ENCODE measurements at places on chromosomes 5 and 9.

GRCh38 chr9:95740217-95741004 is 135.1 kb upstream of the ERCC6L2 start:
- DNase-seq = no peak

DNA sequence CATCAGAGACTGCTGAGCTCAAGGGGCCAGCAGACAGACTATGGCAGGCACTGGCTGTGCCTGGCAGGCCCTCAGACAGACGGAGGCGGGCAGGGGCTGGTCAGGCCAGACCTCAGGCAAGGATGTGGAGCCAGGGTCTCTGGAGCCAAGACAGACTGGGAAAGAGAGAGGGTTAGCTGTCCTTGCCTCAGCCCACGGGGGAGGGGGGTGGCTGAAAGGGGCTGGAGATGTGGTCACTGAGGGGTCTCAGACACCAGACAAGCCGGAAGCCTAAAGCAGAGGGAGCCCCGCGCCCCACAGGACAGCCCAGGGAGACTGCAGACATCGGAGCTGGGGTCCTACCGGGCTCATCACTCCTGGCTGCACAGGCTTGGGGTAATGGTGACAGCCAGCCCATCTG is 141.2 kb upstream of the FOXD4L5 start:
- DNase-seq = no peak

DNA sequence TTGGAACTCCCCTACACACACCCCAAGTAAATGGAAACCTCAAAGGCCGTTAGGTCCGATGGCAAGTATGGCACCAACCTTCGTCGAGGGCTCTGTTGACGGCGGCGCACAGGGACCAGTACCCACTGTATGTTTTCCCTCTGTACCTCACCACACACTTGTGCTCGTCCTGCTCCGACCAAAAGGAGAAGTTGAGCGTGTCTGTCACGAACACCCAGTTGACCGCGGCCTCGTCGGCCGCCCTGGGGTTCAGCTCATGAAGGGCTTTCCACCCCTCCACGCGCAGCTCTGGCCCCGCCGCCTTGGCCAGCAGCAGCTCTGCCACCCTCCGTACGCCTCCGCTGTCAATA is 24.0 kb downstream of the HNRNPK start:
- DNase-seq = peak; percentile 55

DNA sequence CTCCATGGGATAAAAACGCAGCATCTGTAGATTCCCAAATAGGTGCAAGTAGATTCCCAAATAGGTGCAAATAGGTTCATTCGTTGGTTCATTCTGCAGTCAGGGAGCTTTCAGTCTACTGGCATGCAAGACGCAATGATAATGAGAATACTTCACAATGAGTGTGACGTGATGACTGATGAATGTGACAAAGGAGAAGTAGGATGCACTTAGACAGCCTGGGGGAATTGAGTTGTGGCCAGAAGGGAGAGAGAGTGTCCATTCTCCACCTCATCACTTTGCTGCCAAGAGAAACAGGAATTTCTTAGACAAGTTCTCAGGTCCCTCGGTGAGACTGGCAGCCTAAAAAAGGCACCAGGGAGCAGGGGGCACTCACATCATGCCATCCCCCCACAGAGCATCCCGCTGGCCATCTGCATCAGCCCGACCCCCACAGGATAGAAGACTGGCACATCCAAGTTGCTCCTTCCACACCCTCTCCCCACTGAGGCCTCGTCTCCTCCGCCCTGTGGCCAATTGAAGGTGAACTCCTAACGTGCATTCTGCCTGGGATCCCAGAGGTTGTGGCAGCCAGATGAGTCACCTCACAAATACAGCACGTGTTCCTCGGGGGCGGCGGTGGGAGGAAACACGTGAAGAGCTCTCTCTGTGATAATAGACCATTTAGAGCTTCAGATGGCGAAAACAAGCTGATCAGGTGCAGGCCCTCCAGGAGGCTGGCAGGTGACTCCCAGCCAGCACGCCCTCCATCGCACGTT is 19.9 kb upstream of the KCNIP1 start:
- DNase-seq = no peak

GRCh38 chr5:133794771-133795415 is 173.5 kb downstream of the C5orf15 start:
- DNase-seq = no peak

DNA sequence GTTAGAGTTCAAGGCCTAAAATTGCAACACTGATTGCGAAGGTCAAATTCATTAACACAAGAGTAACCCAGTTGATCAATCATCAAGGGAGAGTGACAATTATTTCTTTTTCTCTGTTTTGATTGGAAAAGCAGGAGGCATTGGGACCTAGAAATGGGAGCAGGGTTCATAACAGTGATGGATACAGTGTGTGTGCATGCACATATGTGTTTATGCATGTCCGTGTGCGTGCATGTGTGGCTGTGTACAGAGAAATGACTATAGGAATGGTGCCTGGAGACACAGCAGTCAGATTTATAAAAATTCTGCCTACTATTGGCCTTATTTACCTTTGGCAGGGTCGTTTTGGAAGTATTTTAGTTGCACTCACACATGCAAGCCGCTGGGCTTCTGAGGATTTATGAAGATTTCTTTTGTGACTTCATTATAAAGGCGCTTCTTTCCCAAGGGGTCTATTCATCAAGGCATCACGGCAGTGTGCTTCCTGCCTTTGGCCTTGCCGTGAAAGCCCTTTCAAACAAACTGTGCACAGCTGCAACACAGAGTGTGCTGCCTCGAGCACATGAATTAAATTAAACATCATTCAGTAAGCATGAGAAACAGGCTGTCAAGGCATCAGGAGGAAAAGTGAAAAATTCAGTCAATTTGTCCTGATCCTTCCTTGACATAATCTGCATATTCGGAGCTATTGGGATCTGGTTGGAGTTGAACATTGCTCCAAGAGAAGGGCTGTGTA is 122.8 kb upstream of the PUM3 start:
- peak; percentile 53 for DNase-seq

GRCh38 chr5:151042453-151043093 is 22.2 kb downstream of the GPX3 start:
- no peak for DNase-seq

DNA sequence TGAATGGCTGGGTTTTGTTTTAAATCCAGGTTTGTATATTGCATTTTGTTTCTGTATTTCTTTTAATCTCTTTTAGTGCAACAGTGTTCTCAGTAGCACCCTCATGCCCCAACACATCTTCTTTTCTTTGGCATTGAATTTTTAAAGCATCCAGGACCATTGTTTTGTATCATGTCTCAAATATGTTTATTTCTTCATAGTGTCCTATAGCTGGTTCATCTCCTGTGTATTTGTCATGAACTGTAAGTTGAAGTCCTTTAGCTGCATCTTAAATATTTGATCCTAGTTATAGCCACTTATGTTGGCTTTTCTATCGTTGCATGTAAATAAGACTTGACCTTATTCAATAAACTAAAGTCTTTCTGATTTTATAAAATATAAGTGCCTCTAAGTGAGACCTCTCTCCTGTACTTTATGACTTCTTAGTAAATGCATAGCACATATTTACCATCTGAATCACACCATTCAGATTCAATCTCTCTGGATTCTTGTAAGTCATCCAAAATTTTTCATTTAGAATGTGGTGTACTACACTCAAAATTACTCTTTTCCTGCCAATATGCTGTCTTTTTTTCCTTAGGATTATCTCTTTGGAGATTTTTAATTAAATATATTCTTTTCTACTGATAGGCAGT is 21.0 kb upstream of the ERCC6L2 start:
- no peak for DNase-seq

- DNase-seq = no peak
These were observed 50.0 kb upstream of the ADAMTSL1 start for GRCh38 chr9:18423791-18424531.

GRCh38 chr5:151023651-151024050 is 3.3 kb downstream of the GPX3 start:
- DNase-seq = no peak

GRCh38 chr5:177557041-177557647 is 2.8 kb upstream of the FAM193B start:
- no peak for DNase-seq

DNA sequence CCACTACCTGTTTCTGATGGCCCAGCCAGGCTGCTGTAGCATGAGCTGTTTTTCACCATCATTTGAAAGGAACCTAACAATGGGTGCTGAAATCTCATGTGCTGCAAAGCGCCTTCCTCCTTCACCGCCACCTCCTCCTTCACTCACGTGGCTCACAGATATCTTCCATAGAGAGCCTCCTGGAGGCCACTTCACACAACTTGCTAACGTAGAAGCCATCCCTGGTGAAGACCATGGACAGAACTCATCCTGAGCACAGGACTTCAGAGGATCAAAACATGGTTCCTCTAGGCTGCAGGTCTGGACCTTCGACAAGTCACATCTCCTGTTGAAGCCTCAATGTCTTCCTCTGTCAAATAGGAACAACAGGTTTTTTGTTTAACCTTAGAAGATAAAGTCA is 155.5 kb upstream of the RAD23B start:
- no peak for DNase-seq

GRCh38 chr9:18261181-18261580 is 212.8 kb upstream of the ADAMTSL1 start:
- no peak for DNase-seq

GRCh38 chr9:131728961-131729360 is 10.9 kb downstream of the RAPGEF1 start:
- DNase-seq = no peak

DNA sequence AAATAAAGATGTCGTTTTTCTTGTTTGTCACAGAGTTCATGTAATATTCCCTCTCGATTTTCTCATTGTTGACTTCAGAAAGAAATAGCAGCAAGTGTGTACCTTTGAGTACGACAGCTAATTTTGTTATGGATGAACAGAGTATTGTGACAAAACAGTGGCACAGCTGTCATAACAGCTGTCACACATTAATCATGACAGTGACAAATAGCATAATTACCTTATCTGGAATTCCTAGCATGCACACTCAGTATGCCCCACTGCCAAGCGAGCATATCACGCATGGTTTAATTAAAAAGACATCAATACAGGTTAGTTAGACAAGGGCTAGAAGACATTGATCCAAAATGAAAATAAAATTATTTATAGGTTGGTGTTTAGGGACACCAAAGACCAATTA is 375.1 kb downstream of the SPATA31D1 start:
- DNase-seq = peak; percentile 11

- DNase-seq = no peak
These were observed 312.6 kb downstream of the TMEM232 start for GRCh38 chr5:110413856-110414255.
